NCI-H446 treated with DMSO at 0.1 percent for 48 hours (cell line): ENCODE measurements at places on chromosomes 1 and 21.

- no peak for DNase-seq
These were observed 11.0 kb downstream of the RPTN start for GRCh38 chr1:152148051-152148450.

DNA sequence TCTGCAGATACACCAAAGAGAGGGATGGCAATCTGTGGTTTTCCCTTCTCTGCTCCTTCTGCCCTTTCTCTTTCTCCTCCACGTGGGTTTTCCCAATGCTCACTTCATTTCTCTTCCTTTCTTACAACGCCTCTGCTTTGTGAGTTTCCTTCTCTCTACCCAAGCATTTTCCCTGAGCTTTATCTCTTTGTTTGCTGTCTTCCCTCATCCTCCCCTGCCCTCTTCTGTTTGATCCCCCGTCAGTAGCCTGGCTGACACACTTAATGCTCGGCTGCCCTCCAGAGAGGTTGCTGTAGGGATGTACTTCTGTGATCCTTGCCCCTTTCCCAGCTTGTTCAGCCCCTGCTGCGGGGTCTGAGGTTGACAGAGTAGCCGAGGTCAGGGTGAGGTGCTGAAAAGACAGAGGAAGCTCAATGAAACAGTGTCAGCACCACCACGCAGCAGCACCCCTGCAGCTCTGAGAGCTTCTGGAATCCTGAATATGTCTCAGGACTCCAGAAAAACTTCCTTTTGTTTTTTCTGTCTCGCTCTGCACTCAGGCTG lies 6.0 kb downstream of the EDARADD start:
- no peak for DNase-seq

DNA sequence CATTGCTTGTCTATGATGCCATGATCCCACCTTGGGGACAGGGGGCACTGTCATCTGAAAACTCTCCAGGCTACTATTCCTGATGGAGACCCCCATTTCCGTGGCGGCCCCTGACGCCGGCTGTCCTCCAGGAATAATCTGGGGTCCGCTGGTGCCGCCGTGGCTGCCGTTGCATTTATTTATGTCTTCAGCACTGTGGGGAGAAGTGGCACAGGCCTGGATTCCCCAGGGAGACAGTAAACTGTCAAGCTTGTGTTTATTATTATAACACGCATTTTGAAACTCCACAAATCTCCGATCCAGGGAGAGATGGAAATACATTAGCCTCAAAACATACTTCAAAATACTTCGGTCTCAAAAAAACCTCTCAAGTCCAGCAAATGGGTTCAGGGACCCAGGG lies 126.9 kb upstream of the C1orf174 start:
- DNase-seq = no peak

- DNase-seq = no peak
These were observed 94.7 kb downstream of the PAX7 start for GRCh38 chr1:18725231-18725895.

- DNase-seq = no peak
These were observed 16.3 kb downstream of the L1TD1 start for GRCh38 chr1:62210960-62211359.

DNA sequence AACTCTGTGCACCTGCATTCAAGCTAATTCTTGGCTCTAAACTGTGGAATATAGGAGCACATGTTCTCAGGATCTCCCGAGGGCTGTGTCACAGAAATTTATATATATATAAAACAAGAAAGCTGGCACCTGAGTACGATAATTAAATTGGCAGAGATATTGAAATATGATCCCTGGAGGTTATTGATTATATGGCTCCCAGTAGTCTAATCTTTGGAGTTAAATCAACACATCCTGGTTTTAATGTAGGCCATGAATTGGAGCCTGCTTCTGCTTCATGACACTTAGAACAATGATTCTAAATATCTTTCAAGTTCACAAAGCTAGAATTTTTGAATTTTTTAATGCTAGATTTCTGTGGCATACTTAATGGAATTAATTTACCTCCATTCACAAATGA lies 84.3 kb downstream of the CTH start:
- no peak for DNase-seq

DNA sequence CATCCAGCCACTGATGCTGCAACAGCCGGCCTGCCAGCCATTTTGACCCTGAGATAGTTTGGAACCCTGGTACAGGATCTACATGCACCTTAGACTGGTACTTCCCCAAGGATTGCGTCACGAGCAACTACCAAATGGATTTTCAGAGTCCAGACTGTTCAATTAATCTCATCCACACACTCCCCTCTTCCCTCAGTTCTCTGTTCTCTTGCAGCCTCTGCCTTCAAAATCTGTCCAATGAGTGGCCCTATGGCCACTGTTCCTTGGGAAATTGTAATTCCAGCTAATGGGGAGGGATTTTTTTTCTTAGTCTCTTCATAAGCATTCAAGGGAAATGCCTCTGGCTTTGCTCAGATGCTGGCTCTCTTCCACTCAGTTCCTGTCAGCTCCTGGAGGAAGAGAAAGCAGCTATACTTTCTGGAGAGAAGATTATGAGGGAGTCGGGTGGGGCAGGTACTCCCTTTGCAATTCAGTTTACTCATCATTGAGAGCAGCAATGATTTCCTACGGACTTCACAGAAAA lies 19.8 kb upstream of the UAP1 start:
- DNase-seq = no peak

DNA sequence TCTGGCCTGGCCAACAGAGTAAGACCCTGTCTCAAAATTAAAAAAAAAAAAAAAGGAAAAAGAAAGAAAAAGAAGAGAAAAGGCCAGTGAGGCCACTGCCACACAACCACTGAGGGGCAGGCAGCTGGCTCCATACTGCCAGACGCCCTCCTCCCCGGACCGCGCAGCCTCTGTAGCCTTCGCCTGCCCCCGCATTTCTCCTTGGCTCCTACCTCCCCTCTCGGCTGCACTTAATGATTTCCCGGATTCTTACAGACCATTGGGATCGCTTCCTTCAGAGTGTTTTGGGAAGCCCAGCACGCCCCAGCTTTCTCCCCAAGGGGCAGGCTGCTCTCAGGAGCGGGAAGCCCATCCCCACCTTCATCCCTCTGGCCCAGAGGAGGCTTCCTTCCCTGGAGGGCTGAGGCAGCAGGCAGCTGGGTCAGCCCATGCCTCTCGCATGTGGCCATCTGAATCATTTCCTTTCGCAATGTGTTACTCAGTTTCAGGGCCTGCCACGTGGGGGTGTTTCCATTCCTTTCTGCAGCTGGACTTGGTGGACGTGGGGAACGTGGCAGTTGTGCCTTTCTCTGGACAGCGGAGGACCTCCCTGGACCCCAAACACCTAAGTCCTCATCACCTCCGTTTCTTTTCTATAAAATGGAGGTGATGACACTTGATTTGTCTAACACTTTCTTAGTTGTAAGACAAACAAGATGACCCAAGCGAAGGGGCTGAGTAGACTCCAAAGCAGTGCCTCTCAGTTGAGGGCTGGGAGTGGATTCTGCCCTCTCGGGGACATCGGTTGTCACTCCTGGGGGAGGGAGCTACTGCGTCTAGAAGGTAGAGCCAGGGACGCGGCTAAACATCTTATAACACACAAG lies 2.3 kb downstream of the SLC2A5 start:
- DNase-seq = no peak

DNA sequence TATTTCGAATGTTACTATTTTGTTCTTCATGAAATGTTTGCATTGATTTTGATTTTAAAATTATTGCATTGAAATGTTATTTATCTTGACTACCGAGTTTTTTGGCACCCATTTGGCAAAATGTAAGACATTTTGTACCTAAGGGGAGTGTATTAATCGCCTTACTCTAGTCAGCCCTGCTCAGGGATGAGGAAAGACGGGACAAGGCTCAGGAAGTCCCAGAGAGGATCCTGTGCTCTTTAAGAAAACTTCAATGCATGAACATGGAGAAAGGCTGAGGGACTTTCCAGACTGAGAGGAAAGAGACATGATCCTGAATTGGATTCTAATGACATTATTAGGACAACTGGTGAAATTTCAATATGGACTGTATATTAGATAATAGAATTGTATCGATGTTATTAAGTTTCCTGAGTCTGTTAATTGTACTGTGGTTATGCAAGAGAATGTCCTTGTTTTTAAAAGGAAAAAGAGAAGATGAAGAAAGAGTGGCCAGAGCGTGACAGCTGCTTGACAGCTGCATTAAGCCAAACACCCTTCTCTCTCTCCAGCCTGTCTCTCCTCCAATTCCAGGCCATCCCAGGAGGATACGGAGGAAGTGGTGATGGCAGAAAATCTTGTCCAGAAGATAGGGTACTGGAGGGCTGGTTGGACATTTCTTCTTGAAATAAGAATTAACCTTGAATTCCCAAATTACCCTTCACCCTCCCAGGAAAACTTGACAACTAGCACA lies 66.0 kb downstream of the PLEKHA6 start:
- DNase-seq = no peak

GRCh38 chr1:223175633-223176032 lies 32.6 kb upstream of the TLR5 start:
- no peak for DNase-seq
